Calu3 (cell line): ENCODE measurements at places on chromosomes 3 and 15.

GRCh38 chr3:127038923-127039581, 56.1 kb downstream of the PLXNA1 start:
- H3K4me3 ChIP-seq = no peak overlapping the region
- peaks cover 41% of the 10 kb centered on the region for H3K4me1 ChIP-seq
- peaks cover 18% of the 10 kb centered on the region for H3K36me3 ChIP-seq
- no peak overlapping the region for H3K27ac ChIP-seq
- H3K27me3 ChIP-seq = no peaks in the 10 kb centered on the region

DNA sequence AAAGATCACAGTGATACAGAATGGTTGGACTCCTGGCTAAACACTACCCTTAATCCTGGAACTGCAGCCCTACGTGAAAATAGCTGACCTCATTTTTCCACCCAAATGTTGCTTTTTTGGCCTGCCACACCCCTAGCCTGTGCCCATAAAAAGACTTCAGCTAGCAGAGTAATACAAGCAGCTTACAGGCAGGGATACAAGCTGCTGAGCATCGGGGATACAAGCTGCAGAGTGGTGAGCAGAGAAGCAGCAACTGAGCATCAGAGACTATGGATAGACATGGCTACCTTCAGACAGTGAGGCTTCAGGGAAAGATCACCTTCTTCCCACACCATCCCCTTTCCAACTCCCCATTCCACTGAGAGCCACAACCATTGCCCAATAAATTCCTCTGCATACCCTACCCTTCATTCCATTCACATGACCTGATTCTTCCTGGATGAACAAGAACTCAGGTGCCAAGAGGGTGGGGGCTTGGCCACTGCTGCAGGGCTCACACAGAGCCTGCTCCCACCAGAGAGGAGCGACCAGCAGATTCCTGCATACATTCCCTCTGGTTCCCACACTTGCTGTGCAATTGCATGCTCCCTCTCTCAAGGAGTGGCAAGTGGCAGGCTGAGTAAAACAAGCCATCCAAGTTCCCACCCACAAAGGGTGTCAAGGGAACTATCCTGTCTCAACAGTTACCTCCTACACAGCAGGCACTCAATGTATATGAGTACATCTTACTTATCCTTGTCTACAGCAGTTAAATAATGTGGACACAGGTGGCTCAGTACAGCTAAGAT, 217.5 kb downstream of the ALCAM start:
- H3K4me3 ChIP-seq = no peak overlapping the region
- H3K36me3 ChIP-seq = peaks cover 4% of the 10 kb centered on the region
- H3K27ac ChIP-seq = no peak overlapping the region
- peak; percentile 24 for DNase-seq
- H3K4me1 ChIP-seq = peaks cover 15% of the 10 kb centered on the region

- DNase-seq = no peak
- H3K4me1 ChIP-seq = peaks cover 9% of the 10 kb centered on the region
- no peak overlapping the region for H3K27ac ChIP-seq
- no peaks in the 10 kb centered on the region for H3K27me3 ChIP-seq
- no peak overlapping the region for H3K4me3 ChIP-seq
Measured at GRCh38 chr3:61055447-61055846, 195.8 kb downstream of the FHIT start.

- H3K27me3 ChIP-seq = no peaks in the 10 kb centered on the region
- H3K27ac ChIP-seq = no peak overlapping the region
- H3K36me3 ChIP-seq = no peaks in the 10 kb centered on the region
- no peaks in the 10 kb centered on the region for H3K4me1 ChIP-seq
- H3K4me3 ChIP-seq = no peak overlapping the region
Measured at GRCh38 chr3:23430781-23431398, 227.8 kb downstream of the UBE2E2 start.

DNA sequence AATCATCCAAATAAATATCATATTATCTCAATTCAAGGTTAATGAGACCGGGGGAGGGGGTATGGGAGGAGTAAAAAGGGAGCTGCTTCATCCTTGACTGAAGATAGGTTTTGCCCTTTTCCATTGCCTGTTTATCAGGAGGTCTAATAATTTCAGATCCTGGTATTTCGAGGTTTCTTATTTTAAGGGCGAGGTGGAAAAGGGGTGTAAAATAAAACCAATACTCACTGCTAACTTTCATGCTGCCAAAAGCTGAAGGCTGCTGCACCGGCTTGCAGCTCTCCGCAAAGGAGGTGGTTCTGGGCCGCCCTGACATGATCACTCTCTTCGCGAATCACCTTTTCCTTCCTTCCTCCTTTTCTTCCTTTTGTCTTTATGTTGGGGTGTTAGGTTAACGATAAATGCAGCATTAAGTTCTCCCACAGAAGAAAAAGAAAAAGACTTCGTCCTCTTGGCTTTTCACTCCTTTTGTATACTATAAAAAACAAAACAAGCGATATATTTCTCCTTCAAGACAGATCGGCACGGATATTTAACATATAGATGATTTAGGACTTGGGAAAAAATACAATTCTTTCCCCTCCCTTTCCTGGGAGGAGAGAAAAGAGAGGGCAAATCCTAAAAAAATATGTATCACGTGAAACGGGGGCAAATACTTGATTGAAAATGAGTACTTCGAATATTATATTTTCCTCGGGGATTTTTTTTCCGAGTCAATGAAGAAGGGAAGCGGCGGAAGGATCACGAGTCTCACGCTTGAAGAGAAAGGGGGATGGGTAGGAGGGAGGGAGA, 932 bp downstream of the GSK3B start:
- no peak overlapping the region for H3K27ac ChIP-seq
- H3K27me3 ChIP-seq = no peaks in the 10 kb centered on the region
- DNase-seq = peak; percentile 16
- H3K4me3 ChIP-seq = no peak overlapping the region
